Smooth muscle cell of bladder (primary cell): ENCODE measurements at places on chromosomes 6 and 20. TPM values are rescaled to one million over a fixed set of nuclear protein-coding genes. Genes with fewer than 3 reads are reported as not detected.

Gene ITPR3
- total RNA-seq, result 10.5 and 15.5 TPM in 2 replicates

Gene SCRT2
- not detected in 2 replicates for total RNA-seq

Gene PLN
- 0.28 and 0.74 TPM in 2 replicates for total RNA-seq

Gene LINC00237
- total RNA-seq, result not detected in 2 replicates

Gene ECT2L
- under 0.01 TPM in 1 of 2 replicates, not detected in the other for total RNA-seq

Gene RUNX2
- total RNA-seq, result 1.8 and 2.0 TPM in 2 replicates

Gene TCF15
- total RNA-seq, result 0.09 TPM in 1 of 2 replicates, not detected in the other

Gene NR2E1
- total RNA-seq, result not detected in 2 replicates

Gene B4GALT5
- total RNA-seq, result 22.5 and 35.0 TPM in 2 replicates

Gene ATAT1
- 2.0 and 2.8 TPM in 2 replicates for total RNA-seq

Gene CDH26
- total RNA-seq, result 0.14 and 0.18 TPM in 2 replicates

Gene SUMO4
- 1.1 and 1.3 TPM in 2 replicates for total RNA-seq

Gene CST5
- total RNA-seq, result not detected in 2 replicates
